Small intestine (tissue), 16 donors: ENCODE measurements at places on chromosomes 16 and 17.
A peak's percentile ranks its signal among the peaks of the same experiment; 100 is the strongest.

- DNase-seq = no peak
Measured at GRCh38 chr16:89983536-89983935, 35.0 kb downstream of the DEF8 start.

- DNase-seq = no peak
Measured at GRCh38 chr17:39410279-39410678, 8.9 kb upstream of the FBXL20 start.

- DNase-seq = no peak
Measured at GRCh38 chr17:21027031-21027430, 15.8 kb downstream of the USP22 start.

DNA sequence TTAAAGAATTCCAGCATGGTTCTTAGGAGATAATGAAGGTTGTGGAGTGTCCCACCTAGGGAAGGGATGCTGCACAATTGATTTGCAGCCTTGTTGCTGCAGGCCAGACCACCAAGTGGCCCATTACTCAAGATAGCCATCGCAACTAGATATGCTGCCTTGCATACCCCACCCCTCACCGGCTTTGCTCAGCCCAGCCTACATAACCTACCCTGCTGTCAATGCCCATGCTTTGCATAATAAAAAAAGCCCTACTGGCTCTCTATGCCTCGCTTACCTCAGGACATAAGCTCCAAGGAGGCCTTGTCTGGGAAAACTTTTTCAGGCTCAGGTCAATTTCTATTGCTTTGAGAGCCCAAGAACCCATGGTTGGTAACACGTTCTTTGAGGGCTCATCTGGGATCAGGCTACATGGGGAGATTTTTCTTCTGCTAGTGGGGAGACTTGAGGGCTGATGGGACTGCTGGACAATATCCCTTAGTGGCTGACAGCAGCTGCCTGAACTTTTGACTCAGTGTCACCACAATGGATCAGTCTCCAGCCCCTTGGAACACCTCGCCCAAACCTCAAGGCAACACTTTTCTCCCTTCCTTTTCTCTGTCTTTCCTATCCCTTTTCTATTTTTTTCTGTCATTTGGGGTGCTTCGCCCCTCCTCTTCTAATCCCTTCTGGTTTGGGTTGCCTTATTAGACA, 38.3 kb downstream of the SCPEP1 start:
- no peak for DNase-seq

GRCh38 chr17:81002409-81003361, 11.0 kb downstream of the CHMP6 start:
- peak; percentile 84 for DNase-seq

DNA sequence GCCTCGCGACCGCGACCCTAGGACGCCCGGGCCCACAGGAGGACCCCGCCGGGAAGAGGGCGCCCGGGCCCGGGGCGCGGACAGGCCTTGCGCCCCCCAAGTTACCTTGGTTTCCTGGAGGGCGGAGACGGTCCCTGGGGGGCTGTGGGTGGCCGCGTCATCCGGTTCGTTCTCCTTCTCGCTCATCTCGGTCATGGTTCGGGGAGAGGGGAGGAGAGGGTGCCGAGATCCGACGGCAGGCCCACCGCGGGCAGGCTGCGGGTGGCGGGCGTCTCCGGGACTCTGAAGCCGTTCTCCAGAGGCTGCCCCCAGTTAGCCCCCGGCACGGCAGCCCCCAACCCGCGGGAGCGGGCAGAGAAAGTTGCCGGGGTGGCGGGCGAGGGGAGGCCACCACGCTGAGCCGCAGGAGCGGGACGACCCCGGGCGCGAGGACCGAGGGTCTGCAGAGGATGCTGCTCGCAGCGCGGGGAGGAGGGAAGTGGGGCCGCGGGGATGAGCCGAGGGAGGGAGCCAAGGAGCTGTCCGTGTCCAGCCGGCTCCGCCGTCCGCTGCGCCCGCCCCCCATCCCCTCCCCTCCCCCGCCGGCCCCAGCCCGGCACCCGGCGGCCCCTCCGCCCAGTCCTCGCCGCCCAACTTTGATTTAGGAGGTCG, at the start of gene STAC2:
Gene STAC2, minus strand, starts transcription at position 638 of the 651 bp plus-strand sequence. Its CDS starts 443 bp downstream, at position 195.
- DNase-seq = no peak

DNA sequence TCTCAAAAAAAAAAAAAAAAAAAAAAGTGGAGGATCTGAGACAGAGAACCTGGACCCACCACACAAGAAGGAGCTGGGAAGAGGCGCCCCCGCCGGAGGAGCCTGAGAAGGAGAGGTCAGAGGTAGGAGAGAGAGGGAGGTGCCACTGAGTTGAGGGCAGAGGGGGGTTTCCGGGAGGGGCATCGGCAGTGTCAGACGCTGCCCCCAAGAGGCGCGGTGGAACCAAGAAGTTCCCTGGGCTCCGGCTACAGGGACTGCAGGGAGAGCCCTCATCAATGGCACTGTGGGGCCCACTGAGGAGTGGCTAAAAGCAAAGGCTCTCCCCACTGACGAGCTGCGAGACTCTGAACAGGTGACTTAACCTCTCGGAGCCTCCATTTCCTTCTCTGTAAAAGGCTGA, 4.2 kb downstream of the CCDC42 start:
- DNase-seq = peak; percentile 7

- DNase-seq = peak; percentile 61
Measured at GRCh38 chr17:40615068-40615840, 32.4 kb downstream of the SMARCE1 start.
